Activated T-helper 17 cell treated with anti-CD3 and anti-CD28 coated beads, Interleukin-2, amount 50 U/mL, for 72 hours (primary cell): ENCODE measurements at places on chromosomes 3 and 15. TPM values are rescaled to one million over a fixed set of nuclear protein-coding genes. Genes with fewer than 3 reads are reported as not detected.
A peak's percentile ranks its signal among the peaks of the same experiment; 100 is the strongest.

Gene VIPR1
- total RNA-seq: 1.9 TPM

Gene TMEM212
- not detected for total RNA-seq

Gene REC114
- total RNA-seq: not detected

Gene MOBP
- not detected for total RNA-seq

- ATAC-seq: no peak
Measured at GRCh38 chr15:77507143-77507897, 86.6 kb downstream of the HMG20A start.

- ATAC-seq: no peak
Measured at GRCh38 chr15:68615301-68615700, 36.5 kb downstream of the CORO2B start.

DNA sequence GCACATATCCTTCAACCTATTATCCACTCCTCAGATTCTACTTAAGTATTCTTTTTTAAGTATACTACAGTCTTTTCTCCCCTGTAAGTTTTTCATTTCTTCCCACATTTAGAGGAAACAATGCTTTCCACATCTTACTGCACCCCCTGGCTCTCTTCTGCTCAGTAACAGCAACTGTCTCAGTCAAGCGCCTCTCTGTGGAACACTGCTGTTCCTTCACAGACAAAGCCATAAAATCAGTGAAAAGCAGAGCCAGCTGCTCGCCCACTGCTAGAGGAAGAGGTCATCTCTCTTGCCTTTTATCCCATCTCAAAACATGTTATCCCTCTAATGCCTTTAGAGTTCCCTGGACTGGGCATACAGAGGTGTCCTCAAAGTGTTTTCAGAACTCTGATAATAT, 24.8 kb downstream of the SERP1 start:
- no peak for ATAC-seq

DNA sequence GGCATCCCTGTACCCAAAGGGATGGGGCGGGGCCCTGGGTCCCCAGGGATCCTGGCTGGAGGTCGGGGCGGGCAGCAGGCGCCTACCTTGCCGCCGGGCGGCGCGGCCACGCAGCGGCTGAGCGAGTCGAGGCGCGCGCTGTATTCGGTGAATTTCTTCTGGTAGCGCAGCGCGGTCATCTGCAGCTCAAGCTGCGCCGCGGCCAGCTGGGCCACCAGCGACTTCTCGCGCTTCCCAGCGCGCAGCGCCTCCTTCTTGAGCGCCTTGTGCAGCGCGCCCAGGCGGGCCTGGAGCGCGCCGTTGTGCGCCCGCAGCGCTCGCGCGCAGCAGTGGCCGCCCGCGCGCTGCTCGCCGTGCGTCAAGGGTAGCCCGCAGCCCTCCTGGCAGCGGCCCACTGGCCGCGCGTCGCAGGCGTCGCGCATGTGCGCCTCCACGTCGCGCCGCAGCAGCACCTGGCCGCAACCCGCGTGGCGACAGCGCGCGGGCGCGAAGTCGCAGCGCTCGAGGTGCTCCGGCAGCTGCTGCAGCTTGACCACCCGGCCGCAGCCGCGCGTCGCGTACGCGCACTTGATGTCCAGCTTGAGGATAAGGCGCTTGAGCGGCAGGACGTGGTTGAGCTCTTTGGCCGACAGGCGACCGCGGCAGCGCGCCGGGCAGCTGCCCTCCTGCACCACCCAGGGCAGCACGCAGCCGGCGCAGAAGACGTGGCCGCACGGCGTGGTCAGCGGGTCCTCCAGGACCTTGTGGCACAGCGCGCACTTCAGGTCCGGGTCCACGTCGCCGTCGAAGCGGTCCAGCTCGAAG, 522 bp downstream of the PDZRN3 start:
- ATAC-seq: no peak

DNA sequence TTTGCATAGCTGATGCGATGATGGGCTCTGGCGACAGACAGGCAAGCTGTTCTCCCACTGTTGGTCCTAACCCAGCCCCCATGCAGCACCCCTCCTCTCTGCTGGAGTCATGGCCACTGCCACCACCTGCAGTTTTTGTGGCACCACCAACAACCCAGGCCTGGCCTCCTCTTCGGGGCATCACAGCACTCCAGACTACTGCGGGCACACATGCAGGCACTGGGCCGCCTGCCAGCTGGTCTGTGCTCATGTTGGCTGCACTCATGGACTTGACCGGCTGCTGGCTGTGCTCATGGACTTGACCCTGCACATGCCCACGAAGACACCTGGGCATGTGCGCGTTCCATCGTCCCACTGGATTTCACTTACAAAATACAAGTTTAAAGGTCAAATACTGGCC, 130.9 kb upstream of the TMEM108 start:
- ATAC-seq: no peak

GRCh38 chr15:73246898-73247297, 121.9 kb downstream of the HCN4 start:
- ATAC-seq: no peak

- no peak for ATAC-seq
Measured at GRCh38 chr3:45986303-45986982, 9.2 kb downstream of the FYCO1 start.

DNA sequence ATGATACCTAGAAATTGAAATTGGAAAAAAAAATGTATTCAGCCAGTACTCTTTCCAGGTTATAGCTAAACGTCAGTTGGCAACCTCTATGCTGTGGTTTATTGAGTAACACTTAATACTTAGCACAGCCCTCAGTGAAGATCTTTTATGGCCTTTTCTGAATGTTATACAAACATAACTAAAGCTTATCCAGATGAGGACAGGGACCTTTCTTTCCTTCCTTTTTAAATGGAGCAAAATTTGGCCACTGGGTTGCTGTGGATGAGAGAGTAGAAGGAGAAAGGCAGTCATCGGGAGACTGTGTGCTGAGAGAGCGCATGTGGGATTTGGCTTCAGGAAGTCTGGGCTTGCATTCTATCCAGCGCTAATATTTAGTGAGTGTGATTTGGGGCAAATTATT, 36.1 kb downstream of the IGF1R start:
- ATAC-seq: no peak

- ATAC-seq: no peak
Measured at GRCh38 chr3:64088408-64089205, 65.3 kb upstream of the PSMD6 start.

- no peak for ATAC-seq
Measured at GRCh38 chr15:67074886-67075229, 9.5 kb downstream of the SMAD3 start.

GRCh38 chr3:43674345-43675085, 16.2 kb upstream of the ABHD5 start:
- no peak for ATAC-seq

GRCh38 chr3:176579711-176580185, 617.5 kb downstream of the TBL1XR1 start:
- ATAC-seq: peak; percentile 7
